Stimulated activated CD4-positive, alpha-beta T cell treated with anti-CD3 and anti-CD28 coated beads, Interleukin-12 subunit alpha, Interleukin-12 subunit beta, amount 100 ng/mL, for 24 hours (primary cell): ENCODE measurements at places on chromosomes 5 and 9.

GRCh38 chr5:138874771-138875551 is at the start of gene LRRTM2:
Gene LRRTM2 (minus strand): TSS chr5:138875335. CDS start chr5:138874911, 424 bp downstream.
- DNase-seq = no peak

DNA sequence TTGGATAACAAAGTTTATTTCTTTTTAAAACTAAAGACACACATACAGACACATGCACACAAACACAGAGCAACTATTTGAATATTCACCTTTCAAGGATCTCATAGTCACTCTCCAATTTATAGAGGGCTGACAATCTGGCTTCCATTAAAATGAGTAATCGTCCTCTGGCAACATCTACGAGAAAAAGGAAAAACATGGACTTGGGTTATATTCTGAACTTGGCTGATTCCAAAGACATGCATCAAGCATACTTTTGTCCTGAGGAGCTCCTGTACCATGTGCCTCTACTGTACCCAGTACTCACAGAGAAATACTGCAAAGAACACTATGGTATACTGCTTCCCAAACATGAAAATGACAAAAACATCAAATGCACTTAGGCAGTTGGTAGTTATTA is 15.4 kb downstream of the IARS1 start:
- no peak for DNase-seq

- no peak for DNase-seq
Observed at GRCh38 chr5:40483316-40483715, 196.4 kb upstream of the PTGER4 start.

DNA sequence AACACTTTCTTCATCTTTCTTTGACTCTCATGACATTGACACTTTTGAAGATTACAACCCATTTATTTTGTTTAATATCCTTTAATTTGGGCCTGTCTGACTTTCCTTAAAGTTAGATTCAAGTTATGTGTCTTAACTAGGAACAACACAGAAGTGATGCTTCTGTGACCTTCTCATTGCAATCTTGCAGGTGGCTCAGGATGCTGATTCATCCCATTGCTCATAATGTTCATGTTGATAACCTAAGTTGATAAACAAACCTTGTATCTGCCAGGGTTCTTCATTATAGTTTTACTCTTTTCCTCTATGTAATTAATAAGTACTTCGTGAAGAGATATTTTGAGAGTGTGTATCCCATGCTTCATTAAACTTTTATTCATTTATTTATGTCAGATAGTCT is 107.2 kb upstream of the SHB start:
- DNase-seq = no peak

DNA sequence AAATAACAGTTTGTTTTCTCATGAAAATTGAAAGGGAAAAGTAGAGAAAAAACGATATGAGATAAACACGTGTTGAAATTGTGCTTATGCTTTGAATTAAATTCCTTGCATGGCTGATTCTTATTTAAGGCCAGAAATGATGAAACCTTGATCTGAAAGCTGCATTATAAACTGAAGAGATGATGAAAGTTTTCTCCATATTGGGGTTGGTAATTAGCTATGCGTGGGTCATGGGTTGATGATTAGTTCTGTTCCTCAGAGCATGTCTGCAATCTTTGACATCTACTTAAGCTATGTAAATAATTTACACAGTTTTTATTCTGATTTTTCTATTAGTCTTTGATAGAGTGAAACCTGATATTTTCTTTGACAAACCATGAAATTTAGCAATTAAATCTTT is 264.1 kb downstream of the CD180 start:
- DNase-seq = no peak

DNA sequence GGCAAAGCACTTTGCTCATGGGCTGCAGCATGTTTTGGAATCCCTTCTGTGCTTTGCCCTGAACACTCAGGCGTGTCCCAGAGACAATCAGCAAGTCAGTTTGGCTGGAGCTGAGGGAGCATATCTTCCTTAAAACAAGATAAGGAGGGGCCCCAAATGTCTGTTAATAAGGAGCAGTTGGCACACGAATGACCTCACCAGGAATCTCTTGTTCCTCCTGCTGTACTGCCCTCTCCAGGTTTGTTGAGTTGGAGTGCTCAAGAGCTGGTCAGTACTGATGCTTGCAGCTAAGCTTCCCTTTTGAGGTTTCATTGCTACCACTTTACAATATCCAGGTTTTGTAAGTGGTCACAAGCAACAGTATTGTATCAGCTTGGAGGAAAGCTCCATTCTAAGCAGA is 101.3 kb upstream of the EGFLAM start:
- no peak for DNase-seq

- no peak for DNase-seq
Observed at GRCh38 chr9:130581766-130582165, 2.4 kb downstream of the FUBP3 start.

DNA sequence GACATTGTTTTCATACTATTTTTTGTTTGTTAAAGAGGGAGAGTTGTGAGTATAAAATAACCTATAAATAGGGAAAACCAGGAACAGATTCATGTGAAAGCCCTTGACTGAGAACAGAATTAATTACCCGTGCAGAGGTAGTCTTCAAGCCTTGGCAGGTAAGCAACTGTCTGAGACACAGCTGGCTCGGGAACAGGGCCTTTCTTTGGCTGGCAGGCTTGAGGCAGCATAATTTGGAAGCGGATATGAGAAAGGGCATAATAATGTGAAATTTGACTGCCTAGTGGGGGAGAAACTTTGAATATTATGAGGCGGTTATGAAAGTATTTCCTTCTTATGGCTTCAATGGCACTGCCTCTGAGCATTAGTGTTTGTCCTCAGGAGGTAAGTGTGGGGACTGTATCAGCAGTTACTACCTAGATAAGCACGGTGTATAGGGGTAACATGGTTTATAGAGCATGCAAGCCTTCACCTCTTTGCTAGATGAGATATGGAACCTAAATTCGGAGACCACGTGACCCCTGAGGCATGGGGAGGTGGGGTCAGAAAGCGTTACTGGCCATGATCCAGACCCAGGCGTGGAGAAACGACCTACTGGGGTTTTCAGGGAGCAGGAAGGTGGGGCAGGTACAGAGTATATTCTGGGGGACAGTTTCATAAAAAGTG is 210.2 kb upstream of the GAS1 start:
- no peak for DNase-seq

GRCh38 chr9:101586651-101587050 is 8.1 kb downstream of the PPP3R2 start:
- DNase-seq = no peak

- DNase-seq = no peak
Observed at GRCh38 chr5:76742583-76742982, 26.7 kb downstream of the F2R start.

- DNase-seq = no peak
Observed at GRCh38 chr9:134459164-134459563, 132.9 kb downstream of the RXRA start.

GRCh38 chr9:34124926-34125325 is 1.6 kb downstream of the DCAF12 start:
- DNase-seq = no peak

- DNase-seq = no peak
Observed at GRCh38 chr9:136775191-136775590, 10.9 kb upstream of the LCN15 start.

DNA sequence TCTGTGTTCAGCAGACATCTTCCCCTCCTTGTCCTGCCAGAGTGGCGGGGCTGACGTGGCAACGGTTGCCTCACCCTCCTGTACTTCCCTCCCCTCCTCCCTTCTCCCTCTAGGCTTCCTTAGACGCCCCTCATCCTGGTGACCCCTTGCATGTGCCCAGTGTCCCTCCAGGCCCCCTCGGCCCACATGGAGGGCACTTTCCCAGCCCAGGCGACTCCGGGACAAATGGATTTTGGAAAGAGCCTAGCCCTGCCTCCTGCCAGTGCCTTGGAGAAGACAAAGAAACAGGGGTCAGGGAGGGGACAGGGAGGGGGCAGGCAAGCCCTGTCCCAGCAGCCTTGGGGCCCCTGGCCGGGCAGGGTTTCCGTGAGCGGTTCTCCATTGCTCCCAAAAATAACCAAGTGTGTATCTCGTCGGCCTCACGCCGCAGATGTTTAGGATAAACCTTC is 38.3 kb upstream of the NEURL1B start:
- no peak for DNase-seq

- no peak for DNase-seq
Observed at GRCh38 chr9:23537192-23538066, 288.6 kb downstream of the ELAVL2 start.

- DNase-seq = no peak
Observed at GRCh38 chr9:85927076-85927475, 13.9 kb upstream of the NAA35 start.

DNA sequence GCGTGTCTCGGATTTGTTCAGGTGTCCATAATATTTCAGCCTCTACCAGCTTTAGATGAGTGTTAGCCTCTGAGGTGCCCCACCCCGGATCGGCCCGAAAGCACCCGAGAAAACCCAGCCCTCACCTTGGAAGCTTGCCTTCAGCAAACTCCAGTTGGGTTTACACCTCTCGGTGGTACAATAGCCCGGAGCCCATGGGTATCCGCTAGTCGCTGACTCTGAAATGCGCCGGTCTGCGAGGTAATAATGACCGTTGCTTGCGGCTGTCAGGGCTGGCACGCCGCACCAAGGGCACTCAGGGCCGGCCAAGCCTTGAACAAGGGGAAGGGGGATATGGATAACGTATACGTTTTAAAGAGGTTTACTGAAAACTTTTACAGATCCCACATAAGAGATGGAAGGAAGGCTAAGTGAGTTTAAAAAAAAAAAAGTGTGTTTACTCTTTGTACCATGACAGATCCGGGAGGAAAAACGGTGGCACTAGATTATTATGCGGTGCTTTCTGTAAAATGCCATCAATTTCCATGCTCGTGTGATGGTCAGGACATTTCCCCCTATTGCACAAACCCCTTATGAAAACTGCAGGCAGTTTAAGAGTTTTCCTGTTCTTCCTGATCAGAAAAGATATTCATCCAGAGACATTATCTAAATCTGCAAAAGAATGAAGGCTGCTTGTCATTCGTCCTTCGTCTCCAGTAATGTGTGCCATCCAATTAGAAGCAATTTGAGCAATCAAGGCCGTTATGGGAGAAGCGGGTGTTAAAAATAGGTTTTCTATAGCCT is 124.2 kb downstream of the TMEM161B start:
- DNase-seq = no peak

DNA sequence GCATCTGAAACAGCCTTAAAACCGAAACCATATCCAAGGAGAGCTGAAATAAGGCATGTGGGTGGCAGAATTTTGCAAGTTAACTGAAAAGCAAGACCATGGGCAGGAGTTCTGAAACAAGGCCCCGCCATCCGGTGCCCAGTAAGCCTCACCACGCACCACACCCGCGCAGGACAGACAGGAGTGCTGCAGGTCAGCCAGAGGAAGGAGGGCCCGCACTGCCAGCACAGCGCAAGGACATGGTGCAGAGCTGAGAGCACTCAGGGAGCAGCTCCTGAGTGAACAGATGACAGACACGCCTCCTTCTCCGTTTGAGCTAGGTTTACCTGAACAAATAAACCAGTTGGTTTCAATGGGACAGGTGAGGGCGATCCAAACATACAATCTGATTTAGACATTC is 16.5 kb upstream of the ISCA1 start:
- DNase-seq = no peak

DNA sequence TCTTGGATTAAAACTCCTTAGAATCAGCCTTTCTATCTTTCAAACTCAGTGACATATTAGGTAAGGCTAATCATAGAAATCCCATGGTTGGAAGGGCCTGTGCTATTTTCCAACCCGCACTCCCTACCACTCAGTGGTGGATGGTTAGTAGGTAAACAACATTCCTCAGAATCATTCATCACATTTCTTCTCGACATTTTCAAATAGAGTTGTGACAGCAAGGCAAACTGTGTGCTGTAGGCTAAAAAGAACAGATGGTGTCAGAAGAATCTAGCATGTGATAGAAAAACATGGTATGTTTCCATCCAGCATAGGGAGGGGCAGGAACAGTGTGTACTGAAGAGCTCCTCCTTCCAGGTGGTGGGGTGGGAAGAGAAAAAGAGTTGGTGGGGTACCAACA is 227.3 kb upstream of the NMUR2 start:
- no peak for DNase-seq
